ENCODE measurements at places on chromosomes 11 and 22.

- no peak for DNase-seq
These were observed 244.1 kb upstream of the API5 start for GRCh38 chr11:43067681-43068080.

GRCh38 chr11:93861808-93862207 is 11.4 kb upstream of the VSTM5 start:
- DNase-seq: no peak

GRCh38 chr11:125904678-125905077 is 370 bp downstream of the DDX25 start:
- DNase-seq: no peak

DNA sequence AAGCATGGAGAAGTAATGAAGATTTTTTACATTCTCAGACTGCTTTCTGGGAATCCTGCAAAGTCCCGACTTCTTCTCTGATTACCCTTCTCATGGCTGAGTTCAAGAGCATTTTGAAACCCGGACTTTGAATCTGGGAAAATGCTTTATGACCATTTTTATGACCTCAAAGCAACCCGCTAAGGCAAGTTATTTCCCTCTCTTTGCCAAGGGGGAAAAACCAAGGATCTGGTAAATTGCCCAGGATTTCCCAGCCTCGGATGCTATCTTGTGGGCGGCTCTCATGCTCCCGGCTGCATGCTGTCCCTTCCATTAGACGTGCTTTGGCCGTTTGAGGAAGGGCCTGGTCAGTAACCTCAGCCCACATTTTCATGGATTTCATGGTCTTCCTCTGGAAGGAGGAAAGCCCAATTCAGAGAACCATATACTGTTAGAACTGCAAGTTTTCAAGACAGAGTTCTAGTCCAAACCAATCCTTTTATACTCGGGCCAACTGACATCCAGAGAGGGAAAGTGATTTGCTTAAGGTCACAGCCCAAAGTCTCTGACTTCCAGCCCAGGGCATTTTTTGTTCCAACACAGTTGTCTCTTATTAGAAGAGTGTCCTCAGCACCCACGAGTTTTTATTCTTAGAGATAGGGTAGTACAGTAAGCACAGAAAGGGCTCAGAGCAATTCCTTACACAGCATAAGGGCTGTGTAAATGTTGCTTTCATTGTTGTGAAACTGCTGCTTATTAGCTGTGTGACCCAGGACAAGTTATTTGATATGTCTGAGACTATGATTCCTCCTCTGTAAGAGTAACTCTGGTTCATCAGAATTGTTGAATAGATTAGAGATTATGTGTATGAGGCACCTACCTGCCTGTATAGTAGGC is 77.4 kb downstream of the NAV2 start:
- no peak for DNase-seq
